ENCODE measurements at places on chromosomes 2 and 18.

GRCh38 chr18:73264562-73264921 is 396.8 kb upstream of the NETO1 start:
- DNase-seq, result no peak

GRCh38 chr18:73009691-73010090 is 141.9 kb upstream of the NETO1 start:
- no peak for DNase-seq

DNA sequence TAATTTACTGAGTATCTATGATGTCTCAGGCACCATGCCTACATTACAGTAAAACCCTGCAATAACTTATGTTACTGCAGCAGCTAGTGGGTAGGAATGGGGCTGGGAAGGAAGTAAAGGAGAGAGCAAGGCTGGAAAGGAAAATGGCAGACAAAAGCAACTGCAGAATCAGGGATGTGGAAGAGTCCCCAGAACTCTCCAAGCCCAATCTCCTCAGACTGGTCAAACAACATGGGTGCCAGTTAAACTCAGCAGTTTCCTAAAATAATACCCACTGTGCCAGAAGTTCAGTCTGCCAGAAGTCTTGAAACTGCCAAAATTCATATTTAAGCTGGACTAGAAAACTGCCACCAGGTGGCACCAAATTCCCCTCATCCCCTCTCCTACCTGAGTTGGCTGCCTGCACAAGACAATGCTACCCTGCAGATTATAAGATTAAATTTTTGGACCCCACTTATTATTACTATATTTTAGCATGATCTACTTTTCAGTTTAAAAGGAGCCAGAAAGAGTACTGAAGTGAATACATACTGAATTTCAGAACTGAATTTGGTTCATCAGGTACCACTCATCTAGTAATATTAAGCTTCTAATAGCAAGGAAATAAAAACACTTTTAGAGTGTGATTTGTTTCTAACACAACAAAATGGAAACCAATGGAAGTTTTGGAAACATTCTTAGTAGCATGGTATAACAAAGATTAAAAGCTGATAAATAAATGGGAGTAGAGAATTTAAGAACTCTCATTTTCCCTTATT is 86.8 kb upstream of the DNER start:
- peak; percentile 62 for DNase-seq

GRCh38 chr2:237405605-237406004 is 8.4 kb downstream of the COL6A3 start:
- no peak for DNase-seq

- no peak for DNase-seq
Observed at GRCh38 chr2:10454505-10454904, 6.4 kb upstream of the ODC1 start.

- DNase-seq, result no peak
Observed at GRCh38 chr2:146982393-146982846, 862.4 kb upstream of the ACVR2A start.

DNA sequence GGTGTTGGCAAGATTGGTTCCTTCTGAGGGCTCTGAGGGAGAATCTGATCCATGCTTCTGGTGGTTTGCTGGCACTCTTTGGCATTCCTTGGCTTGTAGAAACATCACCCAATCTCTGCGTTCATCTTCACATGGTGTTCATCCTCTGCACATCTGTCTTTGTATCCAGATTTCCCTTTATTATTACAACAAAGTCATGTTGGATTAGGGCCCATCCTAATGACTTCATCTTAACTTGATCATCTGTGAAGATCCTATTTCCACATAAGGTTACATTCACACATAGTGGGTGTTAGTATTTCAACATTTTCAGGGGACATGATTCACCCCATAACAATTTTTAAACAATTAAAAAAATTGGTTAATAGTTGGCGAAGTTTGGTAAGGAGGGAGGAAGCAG is 177.4 kb upstream of the CWC22 start:
- DNase-seq, result no peak

DNA sequence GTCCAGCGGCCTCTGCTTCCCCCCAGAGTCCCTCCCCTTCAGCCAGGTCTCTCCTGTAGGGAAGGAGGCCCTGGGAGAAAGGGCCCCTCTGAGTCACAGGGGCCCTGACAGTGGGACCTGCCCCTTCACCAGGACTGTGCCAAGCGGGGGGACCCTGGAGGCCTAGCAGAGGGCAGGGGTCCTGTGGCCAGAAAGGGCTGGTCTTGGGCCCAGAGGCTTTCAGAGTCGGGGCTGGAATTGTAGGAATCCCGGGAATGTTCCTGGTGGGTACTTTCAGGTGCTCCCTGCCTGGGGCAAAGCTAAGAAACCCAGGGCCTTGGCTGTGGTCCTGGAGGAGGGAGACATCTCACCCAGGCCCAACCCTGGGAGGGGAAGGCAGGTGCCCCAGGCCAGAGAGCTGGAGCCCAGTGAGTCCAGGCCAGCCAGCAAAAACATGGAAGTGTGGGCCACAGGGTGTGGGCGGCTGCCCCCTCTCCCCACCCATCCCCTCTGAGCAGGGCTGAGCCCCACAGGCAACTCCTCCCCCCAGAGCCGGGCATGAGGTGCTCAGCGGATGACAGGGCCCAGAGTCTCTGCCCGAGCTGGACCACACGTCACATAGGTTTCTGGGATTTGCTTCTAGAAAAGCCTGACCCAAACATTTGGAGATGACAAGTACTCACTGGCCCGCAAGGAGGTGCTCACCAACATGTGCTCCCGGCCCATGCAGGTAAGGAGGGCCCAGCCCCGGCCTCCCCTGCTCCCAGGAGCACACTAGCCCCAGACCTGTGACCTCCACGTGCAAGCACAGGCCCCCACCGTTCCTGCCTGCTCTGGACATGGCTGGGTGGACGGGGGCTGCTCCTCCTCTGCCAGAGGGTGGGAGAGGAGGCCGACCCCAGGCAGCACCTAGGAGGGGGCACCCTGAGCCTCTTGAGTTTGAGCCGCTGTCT is 48.2 kb upstream of the ALPP start:
- DNase-seq, result no peak

DNA sequence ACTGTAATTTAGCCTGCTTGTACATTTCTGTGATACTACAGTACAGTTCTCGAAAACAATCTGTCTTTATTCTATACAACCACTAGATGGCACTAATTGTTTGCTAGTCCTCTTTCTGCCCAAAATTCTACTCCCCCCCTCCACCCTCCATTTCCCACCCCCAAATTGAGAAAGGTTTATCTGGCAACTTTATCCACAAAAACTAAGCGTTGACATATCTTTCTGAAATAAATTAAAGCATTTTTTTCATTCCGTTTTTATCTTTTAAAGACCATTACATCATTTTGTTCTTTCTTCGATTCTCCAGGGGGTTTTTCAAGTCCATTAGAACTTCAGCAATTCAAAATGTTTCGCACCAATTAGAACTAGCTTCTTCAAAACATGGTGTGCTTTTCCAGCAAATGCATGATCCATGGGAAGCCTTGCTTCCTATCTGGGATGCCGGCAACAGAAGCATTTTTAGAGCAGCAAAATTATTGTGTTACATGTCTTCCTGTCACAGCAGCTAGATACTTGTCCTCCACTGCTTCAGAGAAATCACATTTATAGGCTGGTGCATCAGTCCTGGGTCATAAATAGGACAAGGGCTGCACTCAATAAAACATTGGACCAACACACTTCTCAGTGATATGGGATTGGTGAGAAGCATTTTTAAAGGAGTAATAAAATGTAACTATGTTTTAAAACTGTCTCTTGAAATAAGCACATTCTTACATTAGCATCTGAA is 241.3 kb downstream of the PAX3 start:
- no peak for DNase-seq

- DNase-seq, result no peak
Observed at GRCh38 chr2:133063775-133064174, 393.8 kb upstream of the LYPD1 start.

DNA sequence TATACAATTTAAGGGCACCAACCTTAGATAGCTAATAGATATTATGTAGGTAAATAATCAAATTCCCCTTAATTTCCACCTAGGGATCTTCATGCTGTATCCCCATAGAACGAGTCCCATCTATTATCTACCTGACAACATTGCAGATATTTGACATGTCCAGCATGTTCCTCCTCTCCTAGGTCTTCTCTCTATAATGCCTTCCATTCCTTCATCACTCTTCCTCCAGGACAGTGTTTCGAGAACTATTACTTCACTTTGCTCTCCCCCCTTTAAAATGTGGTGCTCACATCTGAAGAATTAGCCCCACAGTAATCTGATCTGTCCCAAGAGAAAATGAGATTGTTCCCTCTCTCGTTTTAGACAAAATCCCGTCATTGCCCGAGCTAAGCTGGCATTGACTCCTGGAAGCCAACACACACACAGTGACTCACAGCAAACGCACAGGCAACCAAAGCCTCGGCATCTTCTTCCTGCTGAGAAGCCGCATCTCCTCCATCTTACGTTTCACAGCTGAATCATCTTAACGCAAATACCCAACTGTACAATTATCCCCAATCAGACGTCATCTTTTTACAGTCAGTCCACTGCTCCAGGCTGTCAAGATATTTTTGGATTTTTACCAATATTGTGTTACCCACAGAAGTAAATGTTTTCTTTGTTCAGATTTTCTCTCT is 162.9 kb upstream of the AGAP1 start:
- DNase-seq, result no peak

- DNase-seq, result no peak
Observed at GRCh38 chr18:11498821-11499220, 110.6 kb upstream of the SLC35G4 start.

DNA sequence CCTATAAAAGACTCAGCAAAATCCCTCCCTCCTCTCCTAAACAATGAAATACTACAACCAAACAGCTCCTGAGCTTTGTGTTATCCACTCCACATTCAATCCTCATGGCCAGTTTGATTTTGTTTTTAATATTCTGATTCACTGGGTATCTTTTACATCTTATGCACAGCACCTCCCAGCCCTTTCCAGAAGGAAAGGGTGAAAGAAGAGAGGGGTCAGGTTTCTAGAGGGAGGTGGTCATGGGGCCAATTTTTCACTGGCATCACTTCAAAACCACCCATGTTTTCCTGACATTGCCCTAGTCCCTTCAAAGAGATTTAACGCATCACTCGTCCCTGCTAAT is 315.6 kb downstream of the LPIN1 start:
- no peak for DNase-seq

DNA sequence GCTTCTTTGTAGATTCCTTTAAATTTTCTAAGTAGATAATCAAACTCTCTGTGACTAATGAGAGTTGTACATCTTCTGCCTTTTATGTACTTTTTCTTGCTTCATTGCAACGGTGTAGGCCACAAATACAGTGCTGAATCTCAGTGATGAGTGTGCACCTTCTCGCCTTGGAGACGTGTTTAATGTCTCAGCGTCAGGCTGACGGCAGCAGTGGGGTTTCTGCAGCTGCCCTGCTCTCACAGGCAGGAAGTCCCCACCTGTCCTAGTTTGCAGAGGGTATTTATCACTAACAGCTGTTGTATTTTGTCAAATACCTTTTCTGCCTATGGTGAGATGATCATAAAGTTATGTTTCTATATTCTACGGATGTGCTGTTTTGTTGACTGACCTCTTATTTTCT is 13.3 kb downstream of the AGXT start:
- DNase-seq, result no peak

GRCh38 chr18:23591011-23591410 is 4.7 kb upstream of the NPC1 start:
- DNase-seq, result no peak

GRCh38 chr2:68643011-68643873 is at the start of gene PROKR1:
Gene PROKR1, plus strand, starts transcription at chr2:68643579. Its CDS starts 2,243 bp downstream, at chr2:68645822.
- DNase-seq, result no peak

DNA sequence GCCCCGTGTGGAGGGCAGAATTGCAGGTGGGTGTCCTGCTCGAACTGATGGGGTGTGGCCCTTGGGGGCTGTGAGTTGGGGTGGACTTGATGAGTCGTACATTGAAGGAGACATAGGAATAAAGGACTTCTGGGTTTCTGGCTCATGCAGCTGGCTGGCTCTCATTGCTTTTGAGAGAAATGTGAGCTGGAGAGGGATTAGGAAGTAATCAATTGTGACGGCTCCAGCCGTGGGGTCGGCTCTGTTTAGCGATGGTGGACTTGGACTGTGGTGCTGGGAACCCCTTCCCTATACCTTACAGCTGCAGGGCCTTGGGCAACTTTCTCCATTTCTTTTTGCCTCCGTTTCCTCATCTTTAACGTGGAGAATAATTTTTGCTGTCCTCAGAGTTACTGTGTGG is 9.2 kb downstream of the IMPA2 start:
- DNase-seq, result no peak

GRCh38 chr2:24448797-24449196 is 42.3 kb upstream of the NCOA1 start:
- no peak for DNase-seq

GRCh38 chr2:37361994-37362698 is 17.7 kb downstream of the QPCT start:
- DNase-seq, result no peak

GRCh38 chr18:58501066-58501896 is 127.6 kb downstream of the ALPK2 start:
- no peak for DNase-seq

DNA sequence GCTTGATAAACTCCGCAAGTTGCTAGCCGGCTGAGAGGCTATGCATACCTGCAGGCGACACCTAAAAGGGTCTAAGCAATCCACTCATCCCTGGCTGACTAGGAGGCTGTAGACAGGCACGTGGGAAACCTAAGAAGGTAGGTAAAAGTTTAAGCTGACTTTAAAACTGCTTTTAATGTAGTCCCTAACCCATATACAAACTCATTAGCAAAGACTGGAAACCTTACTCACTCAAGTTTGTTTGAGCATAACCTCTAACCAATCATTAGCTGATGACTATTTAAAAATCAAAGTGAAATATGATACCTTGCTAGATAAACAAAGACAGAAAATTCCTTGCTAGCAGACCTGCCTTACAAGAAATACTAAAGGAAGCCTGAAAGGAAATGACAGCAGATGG is 106.4 kb downstream of the EXOC6B start:
- DNase-seq, result no peak

- no peak for DNase-seq
Observed at GRCh38 chr2:26884486-26884885, 36.6 kb downstream of the DPYSL5 start.

DNA sequence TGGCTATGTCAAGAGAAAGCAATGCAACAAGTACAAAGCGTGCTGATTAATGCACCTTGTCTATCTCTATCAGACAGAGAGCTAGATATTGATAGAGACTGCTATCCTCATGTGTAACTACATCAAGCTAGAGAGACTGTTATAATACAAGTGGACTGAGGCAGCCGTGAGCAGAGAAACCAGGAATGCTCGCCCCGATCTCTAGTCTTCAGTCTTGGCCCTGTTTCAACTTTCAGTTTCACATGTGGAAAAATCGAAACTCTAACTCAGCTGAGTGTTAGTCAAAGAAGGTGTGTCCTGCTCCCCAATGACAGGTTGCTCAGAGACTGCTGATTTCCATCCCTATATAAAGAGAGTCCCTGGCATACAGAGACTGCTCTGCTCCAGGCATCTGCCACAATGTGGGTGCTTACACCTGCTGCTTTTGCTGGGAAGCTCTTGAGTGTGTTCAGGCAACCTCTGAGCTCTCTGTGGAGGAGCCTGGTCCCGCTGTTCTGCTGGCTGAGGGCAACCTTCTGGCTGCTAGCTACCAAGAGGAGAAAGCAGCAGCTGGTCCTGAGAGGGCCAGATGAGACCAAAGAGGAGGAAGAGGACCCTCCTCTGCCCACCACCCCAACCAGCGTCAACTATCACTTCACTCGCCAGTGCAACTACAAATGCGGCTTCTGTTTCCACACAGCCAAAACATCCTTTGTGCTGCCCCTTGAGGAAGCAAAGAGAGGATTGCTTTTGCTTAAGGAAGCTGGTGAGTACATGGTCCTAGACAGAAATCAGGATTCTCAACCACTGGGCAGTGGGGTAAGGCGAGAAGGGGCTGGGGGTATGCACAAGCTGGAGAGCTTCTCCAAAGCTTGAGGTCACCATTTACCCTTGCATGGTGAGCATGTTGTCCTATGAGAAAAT is at the start of gene RSAD2:
Gene RSAD2, plus strand, starts transcription at position 376 of the 903 bp plus-strand sequence. Its CDS starts 24 bp downstream, at position 400.
- DNase-seq, result no peak
